ENCODE measurements at places on chromosomes 2 and 18.

GRCh38 chr2:118242216-118242615 is 153.9 kb downstream of the INSIG2 start:
- no peaks in the 10 kb centered on the region for H3K4me1 ChIP-seq
- no peak overlapping the region for H3K4me3 ChIP-seq
- DNase-seq: no peak
- no peak overlapping the region for H3K27ac ChIP-seq

- H3K27ac ChIP-seq: no peak overlapping the region
- H3K27me3 ChIP-seq: peaks cover 6% of the 10 kb centered on the region
- H3K4me1 ChIP-seq: no peaks in the 10 kb centered on the region
- no peaks in the 10 kb centered on the region for H3K36me3 ChIP-seq
- no peak overlapping the region for H3K4me3 ChIP-seq
Measured at GRCh38 chr2:109168716-109169115, 39.7 kb downstream of the SH3RF3 start.

DNA sequence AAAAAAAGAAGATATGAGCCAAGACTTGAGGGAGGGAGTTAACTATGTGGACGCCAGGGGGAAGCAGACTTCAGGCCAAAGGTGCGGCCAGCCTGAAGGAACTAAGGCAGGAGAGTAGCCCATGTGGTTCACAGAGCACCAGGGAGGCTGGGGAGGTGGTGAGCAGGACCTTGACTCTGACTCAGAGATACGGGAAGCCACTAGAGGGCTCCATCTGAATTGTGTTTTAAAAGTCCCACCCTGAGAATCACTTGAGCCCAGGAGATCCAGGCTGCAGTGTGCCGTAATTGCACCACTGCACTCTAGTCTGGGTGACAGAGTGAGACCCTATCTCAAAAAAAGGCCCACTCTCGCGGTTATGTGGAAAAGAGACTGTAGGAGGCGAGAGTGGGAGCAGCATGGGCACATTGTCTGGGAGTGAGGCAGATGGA is 12.3 kb downstream of the CEP192 start:
- H3K36me3 ChIP-seq: peaks cover 7% of the 10 kb centered on the region
- H3K27me3 ChIP-seq: no peaks in the 10 kb centered on the region
- peaks cover 8% of the 10 kb centered on the region for H3K4me1 ChIP-seq

- DNase-seq: no peak
- H3K4me1 ChIP-seq: peaks cover 16% of the 10 kb centered on the region
- no peaks in the 10 kb centered on the region for H3K27me3 ChIP-seq
- H3K27ac ChIP-seq: peak overlapping the region; percentile 41
- no peak overlapping the region for H3K4me3 ChIP-seq
- peaks cover 48% of the 10 kb centered on the region for H3K36me3 ChIP-seq
Measured at GRCh38 chr2:201275069-201275468, 14.7 kb downstream of the CASP8 start.

DNA sequence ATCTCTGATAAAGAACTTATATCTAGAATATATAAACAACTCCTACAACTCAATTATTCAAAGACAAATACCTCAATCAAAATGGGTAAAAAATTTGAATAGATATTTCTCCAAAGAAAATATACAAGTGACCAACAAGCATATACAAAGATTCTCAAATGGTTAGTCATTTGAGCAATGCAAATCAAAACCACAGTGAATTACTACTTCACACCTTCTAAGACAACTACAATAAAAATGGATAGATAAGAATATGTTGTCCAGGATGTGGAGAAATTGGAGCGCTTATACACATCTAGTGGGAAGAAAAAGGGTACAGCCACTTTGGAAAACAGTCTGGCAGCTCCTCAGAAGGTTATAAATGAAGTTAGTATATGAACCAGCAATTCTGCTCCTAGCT is 332.9 kb downstream of the TGIF1 start:
- DNase-seq: no peak
- no peak overlapping the region for H3K4me3 ChIP-seq
- H3K36me3 ChIP-seq: no peaks in the 10 kb centered on the region
- no peak overlapping the region for H3K27ac ChIP-seq
- peaks cover 7% of the 10 kb centered on the region for H3K27me3 ChIP-seq

DNA sequence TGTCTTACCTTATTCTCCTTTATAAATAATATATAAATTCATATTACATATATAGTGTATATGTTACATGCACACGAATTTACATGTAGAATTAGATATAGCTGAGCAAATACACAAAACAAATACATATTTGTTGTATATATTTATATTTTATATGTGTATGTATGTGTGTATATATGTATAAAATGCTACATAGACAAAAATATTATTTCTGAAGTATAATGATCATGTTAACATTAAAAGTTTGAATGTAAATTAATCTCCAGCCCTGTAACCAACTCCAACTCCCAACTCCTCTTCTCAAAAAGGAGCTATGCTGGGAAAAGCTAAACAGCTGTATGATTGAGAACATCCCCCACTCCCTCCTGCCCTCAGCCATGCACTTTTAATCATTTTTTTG is 42.7 kb upstream of the RND3 start:
- H3K36me3 ChIP-seq: no peaks in the 10 kb centered on the region
- no peak overlapping the region for H3K27ac ChIP-seq
- H3K27me3 ChIP-seq: no peaks in the 10 kb centered on the region
- H3K4me1 ChIP-seq: no peaks in the 10 kb centered on the region
- H3K4me3 ChIP-seq: no peak overlapping the region
- no peak for DNase-seq

GRCh38 chr18:58536534-58537271 is 92.2 kb downstream of the ALPK2 start:
- no peaks in the 10 kb centered on the region for H3K27me3 ChIP-seq
- no peaks in the 10 kb centered on the region for H3K36me3 ChIP-seq
- H3K27ac ChIP-seq: peak overlapping the region; percentile 90

Data from memory B cell (primary cell).